ENCODE measurements at places on chromosomes 5 and 9. TPM values are rescaled to one million over a fixed set of nuclear protein-coding genes. Genes with fewer than 3 reads are reported as not detected.

Gene MARCHF11
- not detected for total RNA-seq

Gene HNRNPAB
- 86.1 TPM for total RNA-seq

Gene MYORG
- total RNA-seq = 0.52 TPM

Gene GDA
- 0.76 TPM for total RNA-seq

Gene SARDH
- total RNA-seq = 13.1 TPM

Gene PCDHGB2
- 0.28 TPM for total RNA-seq

Gene SPAAR
- 0.09 TPM for total RNA-seq

Gene PLCXD3
- total RNA-seq = 0.05 TPM

Gene TGFBI
- total RNA-seq = 76.8 TPM

Gene TCF7
- 265 TPM for total RNA-seq

Gene ENG
- 1.7 TPM for total RNA-seq

Gene TOR2A
- 7.2 TPM for total RNA-seq
